ENCODE measurements at places on chromosomes 5 and 9. TPM values are rescaled to one million over a fixed set of nuclear protein-coding genes. Genes with fewer than 3 reads are reported as not detected.

UGCG gene
- total RNA-seq, result 74.0 TPM

CCDC152 gene
- 4.0 TPM for total RNA-seq

LYRM7 gene
- 5.2 TPM for total RNA-seq

PCDHB3 gene
- 0.15 TPM for total RNA-seq

SLC36A3 gene
- total RNA-seq, result not detected

RFESD gene
- total RNA-seq, result 2.2 TPM

POLK gene
- 17.5 TPM for total RNA-seq

TLE1 gene
- 35.1 TPM for total RNA-seq

SLC6A19 gene
- not detected for total RNA-seq

IRX2 gene
- total RNA-seq, result 2.2 TPM

ZNF454 gene
- total RNA-seq, result 0.84 TPM

F12 gene
- 0.74 TPM for total RNA-seq

JADE2 gene
- 27.9 TPM for total RNA-seq

GZMA gene
- not detected for total RNA-seq

CBY3 gene
- not detected for total RNA-seq

CAMLG gene
- total RNA-seq, result 32.9 TPM

PLAA gene
- total RNA-seq, result 29.6 TPM

MROH2B gene
- not detected for total RNA-seq

SPDL1 gene
- total RNA-seq, result 28.2 TPM

OR1J2 gene
- not detected for total RNA-seq
